ENCODE measurements at places on chromosomes 7 and 10.

DNA sequence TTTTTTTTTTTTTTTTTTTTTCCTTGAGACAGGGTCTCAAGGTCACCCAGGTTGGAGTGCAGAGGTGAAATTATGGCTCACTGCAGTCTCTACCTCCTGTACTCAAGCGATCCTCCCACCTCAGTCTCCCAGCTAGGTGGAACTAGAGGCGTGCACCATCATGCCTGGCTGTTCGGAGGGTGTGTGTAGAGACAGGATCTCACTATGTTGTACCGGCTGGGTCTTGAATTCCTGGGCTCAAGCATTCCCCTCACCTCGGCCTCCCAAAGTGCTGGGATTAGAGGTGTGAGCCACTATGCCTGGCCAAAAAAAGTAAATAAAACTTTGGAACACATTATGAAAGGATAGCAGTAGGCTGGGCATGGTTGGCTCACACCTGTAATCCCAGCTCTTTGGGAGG is 39.6 kb upstream of the TNPO3 start:
- DNase-seq, result no peak

DNA sequence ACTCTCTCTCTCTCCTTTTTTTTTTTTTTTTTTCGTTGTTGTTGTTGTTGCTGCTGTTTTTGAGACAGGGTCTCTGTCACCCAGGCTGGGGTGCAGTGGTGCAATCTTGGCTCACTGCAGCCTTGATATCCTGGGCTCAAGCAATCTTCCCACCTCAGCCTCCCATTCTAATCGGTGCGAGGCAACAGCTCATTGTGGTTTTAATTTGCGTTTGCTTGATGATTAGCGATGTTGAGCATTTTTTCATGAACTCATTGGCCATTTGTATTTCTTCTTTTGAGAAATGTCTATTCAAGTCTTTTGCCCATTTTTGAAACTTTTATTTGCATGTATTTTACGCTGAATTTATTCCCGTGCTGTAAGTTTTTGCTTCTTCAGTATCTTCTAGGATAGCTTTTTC is 13.3 kb upstream of the ZC3HAV1L start:
- DNase-seq, result no peak

GRCh38 chr10:131833446-131834080 is 67.2 kb upstream of the PPP2R2D start:
- DNase-seq, result peak; percentile 42

DNA sequence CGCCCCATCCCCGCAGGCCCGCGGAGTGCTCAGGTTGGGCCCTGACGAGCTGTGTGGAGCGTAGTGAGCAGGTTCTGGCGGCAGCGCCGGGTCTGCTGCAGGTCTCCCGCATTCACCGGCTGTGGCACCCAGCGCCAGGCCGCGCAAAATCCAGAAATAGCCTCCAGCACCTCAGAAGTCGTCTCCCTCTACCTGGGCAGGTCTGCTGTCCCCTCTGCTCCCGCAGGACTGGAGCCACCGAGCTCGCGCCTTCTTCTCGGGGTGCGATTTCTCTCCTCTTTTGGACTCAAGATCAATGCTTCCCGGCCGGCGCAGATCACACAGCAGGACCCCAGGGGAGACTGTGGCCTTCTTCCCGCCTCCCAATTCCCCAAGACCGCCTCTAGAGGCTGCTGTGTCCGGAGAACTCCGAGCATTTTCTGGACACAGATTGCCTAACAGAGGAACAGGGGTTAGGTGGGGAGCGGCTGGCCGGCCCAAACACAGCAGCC is 8.4 kb downstream of the TLX1 start:
- DNase-seq, result no peak

GRCh38 chr7:4144811-4145510 is 537.1 kb upstream of the FOXK1 start:
- no peak for DNase-seq

GRCh38 chr7:47551668-47552440 is 30.1 kb downstream of the TNS3 start:
- DNase-seq, result no peak
